ENCODE measurements at places on chromosomes 7 and 10. TPM values are rescaled to one million over a fixed set of nuclear protein-coding genes. Genes with fewer than 3 reads are reported as not detected.

GRCh38 chr7:69749994-69750393, 151.7 kb downstream of the AUTS2 start:
- DNase-seq: no peak

DNA sequence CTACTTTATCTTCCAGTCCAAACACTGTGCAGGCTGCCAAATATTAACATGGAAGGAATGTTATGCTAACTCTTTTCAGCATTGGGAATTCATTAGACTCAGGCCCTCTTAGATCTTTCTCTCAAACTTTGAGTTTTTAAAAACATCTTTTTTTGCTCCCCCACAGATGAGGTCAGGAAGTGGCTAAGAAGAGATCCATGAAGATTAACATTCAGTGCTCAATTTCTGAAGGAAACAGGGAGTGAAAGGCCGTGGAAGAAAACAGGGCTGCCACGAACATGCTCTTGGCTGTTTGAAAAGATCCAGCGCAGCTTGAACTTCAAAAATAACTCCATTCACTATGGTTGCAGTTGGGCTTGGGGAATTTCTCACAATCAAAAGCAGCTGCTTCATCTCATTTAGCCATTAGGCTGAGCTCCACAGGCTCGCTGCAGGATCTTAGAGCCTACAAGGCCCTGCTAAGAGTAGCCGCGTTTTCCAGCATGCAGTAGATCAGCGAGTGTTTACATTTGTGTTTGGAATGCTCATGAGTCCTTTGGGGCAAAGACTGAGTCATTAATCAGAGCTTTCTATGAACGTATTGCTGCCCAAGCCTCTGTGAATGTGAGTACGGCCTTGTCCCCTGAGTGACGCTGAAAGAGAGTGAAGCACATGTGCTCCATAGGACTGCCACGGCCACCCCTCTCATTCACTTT, 41.2 kb upstream of the TNS3 start:
- DNase-seq: no peak

The EGR2 gene
- 2.2 TPM for total RNA-seq

- DNase-seq: no peak
These were observed 142.0 kb downstream of the DOCK1 start for GRCh38 chr10:127046975-127047877.

- no peak for DNase-seq
These were observed 383.8 kb downstream of the TNS3 start for GRCh38 chr7:47198159-47198558.

The CYP3A5 gene
- total RNA-seq: not detected
